ENCODE measurements at places on chromosomes 12 and 14.

DNA sequence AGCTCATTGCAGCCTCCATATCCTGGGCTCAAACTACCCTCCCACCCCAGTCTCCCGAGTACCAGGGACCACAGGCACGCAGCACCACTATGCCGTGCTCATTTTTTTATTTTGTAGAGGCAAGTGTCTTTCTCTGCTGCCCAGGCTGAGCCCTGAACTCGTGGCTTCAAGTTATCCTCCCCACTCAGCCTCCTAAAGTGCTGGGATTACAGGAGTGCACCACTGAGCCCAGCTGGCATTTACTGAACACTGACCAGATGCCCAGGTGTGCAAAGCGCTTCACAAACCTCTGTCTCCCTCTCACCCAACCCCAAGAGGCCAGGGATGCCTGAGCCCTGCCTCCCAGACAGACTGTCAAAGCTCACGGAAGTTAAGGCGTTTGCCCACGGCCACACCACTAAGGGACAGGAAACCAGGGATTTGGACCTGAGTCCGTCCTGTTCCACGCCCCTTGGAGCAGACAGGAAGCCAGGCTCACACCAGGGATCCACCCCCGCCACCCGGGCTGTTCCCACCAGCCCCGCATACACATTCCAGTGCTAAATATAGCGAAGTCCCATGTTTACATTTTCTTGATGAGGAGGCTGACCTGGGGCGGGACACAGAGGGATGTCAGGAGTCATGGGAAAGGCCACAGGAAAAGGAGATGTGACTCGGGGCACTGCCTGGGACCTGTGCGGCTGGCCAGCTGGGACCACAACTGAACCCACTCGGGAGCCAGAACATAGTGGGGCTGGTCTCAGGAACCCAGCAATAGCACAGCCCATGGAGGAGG lies 51.2 kb downstream of the TESC start:
- DNase-seq = no peak

GRCh38 chr12:94872007-94872653 lies 131.4 kb downstream of the NDUFA12 start:
- no peak for DNase-seq

DNA sequence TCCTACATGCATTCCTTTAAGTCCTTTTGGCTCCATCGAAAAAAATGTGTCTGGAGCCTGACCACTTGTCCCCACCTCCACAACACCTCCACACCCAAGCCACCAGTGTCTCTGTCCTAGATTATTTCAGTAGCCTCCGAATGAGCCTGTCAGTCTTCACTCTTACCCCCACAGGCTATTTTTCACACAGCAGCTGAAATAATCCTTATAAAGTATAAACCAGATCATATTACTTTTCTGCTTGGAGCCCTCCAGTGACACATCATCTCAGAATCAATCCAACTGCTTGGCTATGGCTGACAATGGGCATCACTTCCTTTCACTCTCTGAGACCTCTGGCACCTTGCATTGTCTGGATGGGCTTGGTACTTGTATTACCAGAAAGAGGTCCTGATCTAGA lies 44.9 kb downstream of the BBS10 start:
- no peak for DNase-seq

- DNase-seq = no peak
Observed at GRCh38 chr12:75739912-75740311, 228.5 kb upstream of the KRR1 start.

GRCh38 chr14:95758331-95758730 lies 44.4 kb upstream of the TCL1A start:
- DNase-seq = no peak

- DNase-seq = no peak
Observed at GRCh38 chr14:70020352-70021170, 141.3 kb downstream of the SMOC1 start.

- no peak for DNase-seq
Observed at GRCh38 chr14:44982594-44982993, 20.6 kb downstream of the TOGARAM1 start.

DNA sequence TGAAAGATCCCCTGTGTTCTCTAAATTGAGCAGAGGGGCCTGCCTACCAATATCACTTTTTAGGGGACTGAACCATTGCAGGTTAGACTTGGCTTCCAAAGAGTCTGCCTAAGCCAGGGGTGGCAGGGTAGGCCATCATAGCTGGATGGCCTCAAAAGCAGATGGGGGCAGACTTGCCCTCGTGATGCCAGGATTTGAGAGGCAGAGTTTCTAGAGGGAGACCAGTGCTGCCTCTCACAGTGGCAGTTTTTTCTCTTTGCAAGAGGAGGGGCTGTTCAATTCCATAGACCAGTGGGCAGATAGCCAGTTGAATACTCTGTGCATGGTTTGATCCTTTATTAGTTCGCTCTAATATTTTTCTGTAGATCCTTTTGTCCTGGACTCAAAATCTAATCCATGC lies 23.8 kb upstream of the SMCO2 start:
- DNase-seq = no peak

GRCh38 chr12:64877363-64878004 lies 53.0 kb downstream of the TBC1D30 start:
- DNase-seq = no peak

DNA sequence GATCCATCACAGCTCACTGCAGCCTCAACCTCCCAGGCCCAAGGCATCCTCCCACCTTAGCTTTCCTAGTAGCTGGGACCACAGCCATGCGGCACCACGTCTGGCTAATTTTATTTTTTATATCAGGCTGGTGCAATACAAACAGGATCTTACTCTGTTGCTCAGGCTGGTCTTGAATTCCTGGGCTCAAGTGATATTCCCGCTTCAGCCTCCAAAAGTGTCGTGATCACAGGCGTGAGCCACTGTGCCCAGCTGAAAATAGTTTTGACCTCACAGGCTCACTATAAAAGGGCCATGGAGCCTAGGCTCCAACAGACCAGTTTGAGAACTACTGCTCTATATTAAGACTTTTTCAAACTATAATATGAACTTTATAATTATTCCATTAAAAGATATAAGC lies 37.3 kb downstream of the SNX6 start:
- no peak for DNase-seq

Measured in right renal pelvis (tissue), 4 donors.